ACHN (cell line): ENCODE measurements at places on chromosomes 5 and 9.

DNA sequence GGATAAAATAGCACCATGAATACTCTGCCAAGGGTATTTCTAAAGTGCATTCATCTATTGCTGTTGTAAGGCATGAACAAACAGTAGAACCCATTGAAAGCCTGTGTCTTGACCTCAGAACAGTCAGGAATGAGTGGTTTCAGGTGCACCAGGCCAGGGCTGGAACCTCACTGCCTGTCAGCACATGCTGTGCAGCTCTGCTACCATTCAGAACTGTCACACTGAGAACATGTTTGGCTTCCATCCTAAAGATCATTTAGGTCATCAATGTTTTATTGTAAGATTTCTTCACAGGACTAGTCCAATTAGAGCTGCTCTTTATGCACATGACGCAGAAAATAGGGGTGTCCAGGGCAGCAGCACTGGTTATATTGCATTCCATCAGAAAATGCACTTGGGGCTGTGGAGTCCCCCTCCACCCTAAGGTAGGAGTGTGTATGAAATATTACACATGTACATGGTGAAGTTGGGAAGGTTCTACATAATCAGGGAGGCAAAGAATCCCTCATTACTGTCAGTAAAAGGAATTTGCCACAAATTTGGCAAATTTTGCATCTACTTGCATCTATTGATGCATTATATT lies 408.0 kb downstream of the CTNND2 start:
- no peak for DNase-seq

- DNase-seq, result no peak
Observed at GRCh38 chr9:97961361-97961760, 21.8 kb upstream of the ANP32B start.

- no peak for DNase-seq
Observed at GRCh38 chr9:137116728-137117127, 2.2 kb upstream of the DPP7 start.

DNA sequence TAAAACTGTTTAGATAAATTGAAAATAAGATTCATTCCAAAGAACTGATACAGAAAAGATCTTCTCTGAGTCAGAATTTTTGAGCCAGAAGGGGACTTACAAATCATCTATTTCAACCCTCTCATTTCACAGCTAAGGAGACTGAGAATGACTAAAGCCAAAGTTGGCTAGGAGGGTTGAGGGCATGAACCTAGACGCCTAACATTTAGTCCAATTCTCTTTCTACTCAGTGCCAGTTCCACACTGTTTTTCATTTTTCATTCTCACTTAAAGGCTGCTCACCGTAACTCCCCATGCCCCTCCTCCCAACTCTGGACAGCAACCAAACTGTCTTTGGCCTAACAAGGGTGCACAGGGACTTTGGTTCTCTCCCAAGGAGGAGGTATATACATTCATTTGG lies 364.0 kb downstream of the NDUFS4 start:
- no peak for DNase-seq

DNA sequence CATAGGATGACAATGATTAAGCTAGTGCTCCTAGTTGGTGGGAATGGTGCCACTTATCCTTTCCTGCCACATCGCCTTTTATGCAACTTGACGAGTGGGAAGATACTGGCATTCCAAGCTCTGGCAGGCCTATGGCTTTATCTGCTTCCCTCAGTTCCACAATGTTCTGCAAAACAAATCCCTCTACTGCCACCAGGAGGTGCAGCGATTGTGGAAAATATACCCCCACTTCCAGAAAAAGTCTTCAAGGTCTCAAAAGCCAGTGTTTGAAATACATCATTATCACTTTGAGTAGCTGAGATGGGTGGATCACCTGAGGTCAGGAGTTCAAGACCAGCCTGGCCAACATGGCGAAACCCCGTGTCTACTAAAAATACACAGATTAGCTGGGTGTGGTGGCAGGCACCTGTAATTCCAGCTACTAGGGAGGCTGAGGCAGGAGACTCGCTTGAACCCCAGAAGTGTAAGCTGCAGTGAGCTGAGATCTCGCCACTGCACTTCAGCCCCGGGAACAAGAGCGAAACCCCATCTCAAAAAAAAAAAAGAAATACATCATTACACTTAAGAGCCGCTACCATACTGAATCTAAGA lies 3.4 kb downstream of the CLINT1 start:
- peak; percentile 67 for DNase-seq

GRCh38 chr9:113493203-113493520 lies 29.6 kb downstream of the RGS3 start:
- DNase-seq, result no peak

DNA sequence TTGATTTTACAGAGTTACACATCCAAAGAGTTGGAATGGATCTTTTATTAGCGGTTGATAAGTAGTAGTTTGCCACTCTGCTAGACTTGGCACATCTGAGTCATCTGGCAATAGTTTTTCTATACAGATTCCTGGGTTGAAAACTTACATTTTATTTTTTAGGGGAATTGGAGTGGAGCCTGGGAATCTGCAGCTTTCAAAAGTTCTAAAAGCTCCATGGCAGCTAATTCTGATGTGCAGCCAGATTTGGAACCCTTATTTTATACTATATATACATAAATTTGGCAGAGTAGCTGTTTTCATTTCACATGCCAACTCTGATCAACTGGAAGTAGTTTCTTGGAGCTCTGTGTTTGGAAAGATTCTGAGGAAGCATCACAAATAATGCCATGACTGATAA lies 715.5 kb downstream of the TLR4 start:
- no peak for DNase-seq

- DNase-seq, result no peak
Observed at GRCh38 chr9:135494791-135495559, 5.5 kb upstream of the MRPS2 start.

DNA sequence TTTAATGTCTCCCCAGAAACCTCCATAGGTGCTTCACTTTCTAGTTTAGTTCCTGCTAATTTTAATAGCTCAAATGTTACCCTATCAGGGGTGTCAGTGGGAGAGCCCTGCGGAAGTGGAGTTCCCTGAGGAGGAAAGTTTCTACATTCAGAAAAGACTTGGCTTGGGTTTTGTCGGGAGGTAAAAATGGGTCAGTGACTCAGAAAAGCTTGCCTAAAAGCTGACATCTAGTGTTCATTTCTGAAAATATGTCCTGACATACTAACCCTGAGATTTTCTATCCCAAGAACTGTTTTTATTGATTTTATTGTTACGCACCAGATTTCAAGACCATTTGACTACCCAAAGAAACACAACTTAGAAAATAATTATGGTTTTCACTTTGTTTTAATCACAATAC lies 40.9 kb upstream of the GLDC start:
- peak; percentile 32 for DNase-seq

DNA sequence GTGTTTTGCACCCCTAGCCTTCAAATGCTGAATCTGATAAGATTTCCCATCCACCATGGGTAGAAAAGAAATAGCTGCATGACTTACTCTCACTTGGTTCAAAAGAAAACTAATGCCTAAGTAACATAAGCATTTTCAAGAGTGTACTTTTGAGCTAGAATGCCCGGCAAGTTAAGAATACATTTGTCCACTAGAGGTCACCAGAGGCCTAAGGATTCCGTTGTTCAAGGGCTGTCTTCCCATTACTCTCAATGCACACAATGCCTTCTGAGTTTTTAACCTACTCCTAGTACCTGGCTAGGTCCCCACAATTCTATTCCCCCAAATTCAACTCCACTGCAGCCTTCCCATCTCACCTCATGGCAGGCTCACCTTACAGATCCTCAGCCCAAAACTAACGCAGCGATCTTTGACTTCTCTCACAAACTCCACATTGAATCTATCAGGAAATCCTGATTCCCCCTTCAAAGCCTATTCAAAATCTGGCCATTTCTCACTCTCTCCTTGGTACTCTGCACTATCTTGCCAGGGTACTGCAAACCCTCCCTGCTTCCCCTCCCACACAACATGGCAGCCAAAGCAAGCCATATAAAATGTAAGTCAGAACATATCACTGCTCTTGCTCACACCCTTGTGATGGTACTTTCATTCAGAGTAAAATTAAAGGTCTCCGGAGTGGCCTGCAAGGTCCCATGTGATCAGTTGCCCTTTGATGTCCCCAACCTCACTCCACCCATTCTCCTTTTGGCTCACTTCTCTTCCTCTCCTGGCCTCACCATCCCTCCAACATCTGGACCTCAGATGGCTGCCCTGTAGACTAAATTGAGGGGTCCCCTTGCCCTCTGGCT lies 13.4 kb downstream of the OXCT1 start:
- DNase-seq, result peak; percentile 63
